ENCODE measurements at places on chromosomes 3 and 15.

- no peak for DNase-seq
Measured at GRCh38 chr3:22858486-22858885, 344.6 kb upstream of the UBE2E2 start.

- DNase-seq: peak; percentile 73
Measured at GRCh38 chr3:72482589-72483321, 365.5 kb downstream of the SHQ1 start.

DNA sequence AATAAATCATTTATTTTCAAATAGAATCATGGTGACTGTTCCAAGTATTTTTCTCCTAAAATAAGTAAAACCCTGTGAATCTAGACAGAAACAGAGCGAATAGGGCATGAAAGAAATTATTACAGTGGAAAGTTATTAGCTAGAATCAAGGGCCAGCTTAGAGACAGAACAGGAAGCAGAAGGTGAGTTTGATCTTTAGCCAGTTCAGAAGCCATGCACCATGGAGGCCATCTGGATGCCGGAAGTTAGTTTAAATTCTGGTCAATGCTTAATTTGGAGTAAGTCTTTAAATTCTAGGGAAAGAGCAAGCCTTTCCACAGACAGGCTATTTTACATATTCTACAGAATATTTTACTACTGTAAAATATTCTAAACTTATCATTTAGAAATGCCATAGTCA lies 574.8 kb downstream of the CADM2 start:
- DNase-seq: no peak

- peak; percentile 53 for DNase-seq
Measured at GRCh38 chr3:43769097-43769884, 78.6 kb downstream of the ABHD5 start.

GRCh38 chr3:197951392-197951990 lies 1.5 kb downstream of the RPL35A start:
- DNase-seq: no peak

GRCh38 chr15:33114374-33114717 lies 80.2 kb downstream of the FMN1 start:
- DNase-seq: no peak

- DNase-seq: no peak
Measured at GRCh38 chr15:42719043-42719442, 17.9 kb downstream of the CDAN1 start.

DNA sequence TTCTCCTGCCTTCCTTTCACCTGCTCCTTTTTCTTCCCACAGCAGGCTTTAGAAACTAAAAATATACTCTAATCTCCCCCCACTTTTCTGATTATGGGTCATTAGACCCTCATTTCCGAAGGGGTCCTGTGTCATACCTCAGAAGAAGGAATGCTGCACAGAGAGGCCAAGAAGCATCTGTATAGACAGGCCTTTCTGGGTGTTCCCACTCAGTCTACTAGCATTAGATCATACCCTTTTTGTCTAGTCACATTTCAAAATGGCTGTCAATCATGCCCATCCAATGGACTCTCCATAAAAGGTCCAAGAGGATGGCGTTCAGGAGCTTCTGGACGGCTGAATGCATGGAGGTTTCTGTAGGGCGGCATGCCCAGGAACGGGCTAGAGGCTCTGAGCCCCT lies 192.2 kb downstream of the SUCLG2 start:
- DNase-seq: no peak

GRCh38 chr3:152309031-152309430 lies 40.3 kb downstream of the MBNL1 start:
- DNase-seq: no peak

DNA sequence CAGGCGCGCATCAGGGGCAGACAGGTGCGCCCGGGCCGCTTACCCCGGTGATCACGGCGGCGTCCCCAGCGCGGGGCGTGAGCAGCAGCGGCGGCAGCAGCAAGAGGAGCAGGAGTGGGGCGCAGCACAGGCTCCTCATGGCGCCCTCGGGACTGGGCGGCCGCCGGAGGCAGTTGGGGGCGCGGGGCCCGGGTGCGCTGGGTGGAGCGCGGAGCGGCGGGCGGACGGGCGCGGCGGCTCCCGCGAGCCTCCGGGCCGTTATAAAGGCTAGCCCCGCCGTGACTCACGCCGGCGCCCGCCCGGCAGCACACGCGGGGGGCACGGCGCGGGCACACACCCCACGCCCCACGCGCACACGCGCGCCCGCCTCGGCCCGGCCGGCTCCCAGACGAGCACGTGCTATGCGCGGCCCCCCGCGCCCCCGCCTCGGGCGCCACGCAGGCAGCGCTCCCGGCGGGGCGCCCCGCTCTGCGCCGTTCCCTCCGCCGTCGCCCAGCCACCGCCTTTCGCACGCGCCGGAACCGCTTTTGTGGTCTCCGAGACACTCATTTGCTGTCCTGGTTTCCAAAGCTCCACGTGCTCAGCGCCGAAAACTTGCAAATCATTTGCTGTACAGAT lies at the start of gene PROK2:
Gene PROK2 (minus strand): TSS at position 235 of the 618 bp plus-strand sequence. CDS start 96 bp downstream, at position 139.
- DNase-seq: peak; percentile 17

GRCh38 chr3:28322464-28322863 lies 26.1 kb upstream of the ZCWPW2 start:
- no peak for DNase-seq

DNA sequence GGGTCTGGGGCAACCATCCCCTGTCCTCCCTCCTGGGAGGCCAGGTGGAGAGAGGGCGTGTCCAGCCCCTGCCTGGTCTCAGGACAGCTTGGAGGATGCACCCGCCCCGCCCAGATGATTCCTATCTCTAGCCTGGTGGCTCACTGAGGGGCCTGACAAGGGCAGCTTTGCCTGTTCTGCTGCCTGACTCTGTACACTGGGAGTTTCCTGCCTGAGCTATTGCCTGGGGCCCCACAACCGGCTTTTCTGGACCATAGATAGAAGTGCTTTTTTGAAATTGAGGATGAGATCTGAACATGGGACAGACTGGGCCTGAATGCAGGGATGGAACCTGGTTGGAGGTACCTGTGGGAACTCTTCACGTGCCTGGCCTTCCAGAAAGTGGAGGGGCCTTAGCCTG lies 751 bp upstream of the PLA2G4E start:
- DNase-seq: no peak

DNA sequence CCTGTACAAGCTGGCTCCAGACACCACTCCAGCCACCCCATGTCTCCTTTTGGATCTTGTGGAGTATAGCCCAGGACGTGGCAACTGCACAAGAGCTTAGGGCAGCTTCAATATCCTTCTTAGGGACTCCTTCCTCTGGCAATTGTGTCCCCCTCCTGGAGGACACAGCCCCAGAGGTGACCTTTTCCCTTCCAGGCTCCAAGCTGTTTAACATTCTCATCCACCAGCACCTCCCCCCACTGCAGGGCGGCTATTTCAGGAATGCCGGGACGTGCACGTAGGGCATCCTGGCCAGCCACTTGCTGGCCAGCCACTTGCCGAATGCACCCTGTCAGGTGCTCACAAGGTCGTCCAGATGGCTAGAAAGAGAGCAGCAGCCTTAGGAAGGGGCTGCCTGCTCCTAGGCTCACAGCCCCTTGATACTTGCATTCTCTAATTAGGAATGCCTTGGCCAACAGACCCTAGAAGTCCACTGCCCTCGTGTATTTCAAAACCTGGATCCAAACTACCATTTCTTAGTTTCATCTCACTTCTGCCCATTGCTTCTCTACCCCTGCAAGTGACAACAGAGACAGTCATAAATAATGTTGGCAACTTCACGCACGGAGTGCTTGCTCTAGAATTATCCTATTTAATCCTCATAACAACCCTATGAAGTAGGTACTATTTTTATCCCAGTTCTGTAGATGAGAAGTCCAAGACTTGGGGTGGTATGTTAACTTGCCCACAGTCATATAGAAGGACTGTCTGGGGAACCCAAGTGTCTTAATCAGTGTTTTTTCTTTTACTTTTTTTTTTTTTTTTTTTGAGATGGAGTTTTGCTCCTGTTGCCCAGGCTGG lies 24.5 kb upstream of the IDH2 start:
- no peak for DNase-seq

DNA sequence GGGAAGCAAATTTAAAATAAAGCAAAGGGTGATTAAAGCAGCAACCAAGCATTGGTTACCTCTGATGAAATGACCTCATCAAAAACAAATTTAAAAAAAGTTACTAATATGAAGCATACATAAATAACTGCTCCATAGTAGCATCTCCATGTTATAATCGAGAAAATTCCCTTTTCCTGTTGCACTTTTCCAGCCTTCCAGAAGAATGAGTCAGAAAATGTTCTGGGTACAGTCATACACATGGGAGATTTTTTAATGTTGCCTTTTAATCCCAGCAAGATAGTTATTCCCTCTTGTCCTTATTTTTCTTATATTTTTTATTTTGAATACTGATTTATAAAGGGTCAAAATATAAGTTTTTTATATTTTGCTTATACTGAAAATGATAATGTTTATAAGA lies 2.6 kb upstream of the TMCO5A start:
- no peak for DNase-seq

GRCh38 chr15:77347197-77347596 lies 72.7 kb downstream of the PEAK1 start:
- DNase-seq: no peak

GRCh38 chr3:58037141-58037910 lies 29.1 kb downstream of the FLNB start:
- no peak for DNase-seq

GRCh38 chr15:75178938-75179745 lies 22.5 kb upstream of the C15orf39 start:
- DNase-seq: no peak

DNA sequence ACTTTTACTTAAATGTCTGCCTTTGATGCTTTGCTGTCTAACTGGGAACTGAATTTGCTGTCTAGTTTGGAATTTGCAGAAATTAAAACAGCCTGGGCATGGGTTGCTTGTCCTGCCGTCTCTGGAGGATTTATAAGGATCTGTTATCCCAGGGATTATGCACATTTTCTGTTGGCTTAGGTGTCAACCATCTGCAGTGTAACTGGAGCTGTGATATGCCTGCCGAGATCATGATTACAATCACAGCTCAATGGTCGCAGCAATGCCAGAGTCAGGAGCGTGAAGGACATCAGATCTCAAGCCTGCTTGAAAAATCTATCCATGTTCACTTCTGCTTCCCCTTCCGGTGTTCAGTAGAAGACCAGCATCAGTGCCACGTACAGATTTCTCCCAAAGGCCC lies 41.8 kb upstream of the SETMAR start:
- no peak for DNase-seq

DNA sequence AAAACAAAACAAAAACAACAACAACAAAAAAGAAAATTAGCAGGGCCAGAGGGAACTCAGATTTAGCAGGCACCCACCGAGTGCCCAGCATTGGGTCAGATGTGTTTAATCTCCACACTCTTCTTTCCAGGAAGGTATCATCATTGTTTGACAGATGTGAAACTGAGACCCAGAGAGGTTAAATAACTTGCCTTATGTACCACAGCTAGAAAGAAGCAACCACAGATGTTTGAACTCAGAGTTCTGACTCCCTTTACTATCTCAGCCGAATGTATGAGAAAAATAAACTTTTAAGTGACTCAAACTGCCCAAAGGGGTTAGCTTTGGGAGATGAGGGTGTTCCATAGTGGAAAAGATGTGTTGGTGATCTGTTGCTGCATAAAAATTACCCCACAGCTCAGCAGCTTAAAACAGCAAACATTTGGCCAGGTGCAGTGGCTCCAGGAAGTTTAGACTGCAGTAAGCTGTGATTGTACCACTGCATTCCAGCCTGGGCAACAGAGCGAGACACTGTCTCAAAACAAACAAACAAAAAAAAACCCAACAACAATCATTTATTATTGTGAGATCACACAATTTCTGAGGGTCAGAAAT lies 4.5 kb upstream of the RPP25 start:
- no peak for DNase-seq

DNA sequence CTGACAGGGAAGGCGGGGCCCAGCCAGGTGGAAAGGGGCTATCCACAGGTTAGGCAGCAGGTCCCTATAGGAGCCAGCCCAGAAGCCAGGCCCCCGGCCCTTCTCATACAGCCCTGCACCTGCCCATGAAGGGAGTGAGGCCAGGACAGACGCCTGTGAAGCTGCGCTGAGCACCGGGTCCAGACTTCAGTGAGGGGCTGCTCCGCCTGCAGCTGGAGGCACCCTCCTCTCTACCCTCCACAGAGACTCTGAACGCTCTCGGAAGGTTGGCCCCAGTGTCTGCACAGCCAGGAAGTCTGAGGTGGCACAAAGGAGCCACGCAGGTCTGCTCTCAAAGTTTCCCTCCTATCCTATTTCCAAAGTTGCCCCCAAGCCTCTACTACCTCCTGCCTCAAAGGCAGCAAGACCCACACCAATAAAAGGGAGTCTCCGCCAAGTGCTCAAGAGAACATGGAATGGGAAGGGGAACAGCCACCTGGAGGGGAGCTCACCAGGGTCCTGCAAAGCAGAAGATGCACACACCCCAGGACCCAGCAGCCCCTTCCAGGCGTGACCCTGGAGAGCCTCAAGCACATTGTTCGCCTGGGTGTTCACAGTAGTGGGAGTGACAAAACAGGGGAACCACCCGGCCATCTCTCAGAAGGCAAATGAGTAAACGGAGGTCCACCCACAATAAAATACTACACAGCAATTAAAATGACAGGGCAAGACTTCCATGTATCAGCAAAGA lies 19.5 kb downstream of the XXYLT1 start:
- DNase-seq: no peak

GRCh38 chr3:168596175-168596823 lies 500.6 kb upstream of the GOLIM4 start:
- no peak for DNase-seq

DNA sequence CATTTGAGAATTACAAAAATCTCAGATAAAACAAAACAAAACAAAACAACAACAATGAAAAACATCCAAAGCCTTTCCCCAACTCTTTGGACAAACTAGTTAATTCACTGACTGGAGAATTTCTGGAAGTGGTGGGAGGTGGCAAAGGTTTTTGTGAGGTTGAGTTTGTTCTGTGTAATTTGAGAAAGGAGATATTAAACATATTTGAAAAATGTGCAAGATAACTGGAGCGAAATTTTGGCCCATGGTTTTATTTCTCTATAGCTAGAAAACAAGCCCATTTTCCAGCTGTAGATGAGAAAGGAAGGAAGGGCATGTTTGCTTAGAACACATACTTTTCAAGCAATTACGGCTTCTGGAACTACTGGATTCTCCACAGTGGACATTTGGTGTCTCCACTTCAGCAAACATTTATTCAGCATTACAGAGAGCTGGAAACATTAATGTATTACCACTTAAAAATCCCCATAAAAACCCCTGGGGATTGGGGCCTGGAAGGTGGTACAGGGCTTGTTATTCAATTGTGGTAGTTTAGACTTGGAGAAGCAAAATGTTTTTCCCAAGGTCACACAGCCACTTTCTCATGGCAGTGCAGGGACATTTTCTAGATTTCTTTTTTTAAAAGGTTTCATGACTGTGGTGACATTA lies 135.8 kb downstream of the THSD4 start:
- no peak for DNase-seq

DNA sequence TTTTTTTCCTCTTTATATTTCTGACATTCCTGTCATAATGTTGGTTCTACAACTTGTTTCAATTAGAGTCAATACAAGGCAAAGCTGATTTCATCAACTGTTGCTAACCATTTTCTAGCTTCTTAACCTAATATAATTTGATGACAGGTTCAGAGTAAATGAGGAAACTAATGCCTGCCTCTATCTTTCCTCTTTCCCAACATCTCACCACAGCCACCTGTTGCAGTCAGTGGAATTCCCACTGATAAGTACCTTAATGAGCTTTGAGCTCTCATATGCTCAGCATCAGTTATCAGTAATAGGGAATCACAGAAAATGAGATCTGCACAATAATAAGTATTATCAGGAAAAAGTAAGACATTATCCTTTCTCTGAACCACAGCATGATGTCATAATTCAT lies 241.9 kb downstream of the MEIS2 start:
- no peak for DNase-seq
